PC-3 (cell line): ENCODE measurements at places on chromosomes 12 and 14. TPM values are rescaled to one million over a fixed set of nuclear protein-coding genes. Genes with fewer than 3 reads are reported as not detected.

DNA sequence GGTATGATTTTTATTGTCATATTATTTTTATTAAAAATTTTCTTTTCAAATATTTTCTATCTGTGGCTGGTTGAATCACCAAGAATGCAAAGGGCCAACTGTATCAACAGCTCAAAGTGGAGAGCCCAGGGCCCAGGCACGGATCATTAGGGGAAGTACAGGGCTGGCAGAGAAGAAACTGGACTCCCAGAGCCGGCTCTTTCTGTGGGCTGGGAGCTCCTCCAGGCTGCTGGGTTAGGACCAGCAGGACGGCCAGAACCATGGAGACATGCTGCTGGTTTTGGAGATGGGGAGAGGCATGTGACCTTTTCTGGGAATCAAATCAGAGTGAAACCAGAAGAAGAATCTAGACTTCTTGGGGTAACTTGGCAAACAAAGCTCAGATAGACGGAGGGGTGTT, 220.5 kb downstream of the CACNA1C start:
- no peak overlapping the region for H3K27ac ChIP-seq
- H3K36me3 ChIP-seq, result no peaks in the 10 kb centered on the region
- no peak for DNase-seq
- H3K4me1 ChIP-seq, result no peaks in the 10 kb centered on the region
- no peak overlapping the region for H3K4me3 ChIP-seq
- peaks cover 62% of the 10 kb centered on the region for H3K27me3 ChIP-seq

GRCh38 chr12:100463661-100464060, 10.0 kb upstream of the NR1H4 start:
- no peak for DNase-seq
- no peaks in the 10 kb centered on the region for H3K36me3 ChIP-seq
- H3K4me3 ChIP-seq, result no peak overlapping the region
- H3K27me3 ChIP-seq, result peaks cover 19% of the 10 kb centered on the region
- no peaks in the 10 kb centered on the region for H3K4me1 ChIP-seq
- no peak overlapping the region for H3K27ac ChIP-seq

GRCh38 chr14:102085948-102086708, 716 bp downstream of the HSP90AA1 start:
- peak; percentile 52 for DNase-seq
- peaks cover 35% of the 10 kb centered on the region for H3K4me1 ChIP-seq
- peak overlapping the region; percentile 86 for H3K4me3 ChIP-seq
- peaks cover 52% of the 10 kb centered on the region for H3K36me3 ChIP-seq
- H3K27ac ChIP-seq, result peak overlapping the region; percentile 71; the same call in 1 of the 2 replicates

DNA sequence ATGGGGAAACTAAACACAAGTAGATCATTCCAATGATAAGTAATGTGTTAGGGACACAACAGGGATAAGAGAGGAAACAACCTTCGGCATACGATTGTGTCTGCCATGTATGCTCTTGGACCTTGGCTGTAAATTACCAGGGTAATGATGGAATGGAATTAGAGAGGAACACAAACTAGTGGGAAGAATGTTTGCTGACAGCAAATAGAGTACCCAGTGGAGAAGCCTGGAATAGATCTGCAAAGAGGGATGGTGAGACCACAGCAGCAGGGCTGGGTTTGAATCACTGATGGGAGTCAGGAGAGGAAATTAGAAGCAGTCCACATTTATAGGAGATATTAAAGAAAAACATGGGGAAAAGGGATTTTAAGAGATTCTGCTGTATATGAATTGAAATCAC, 172.8 kb downstream of the LRIG3 start:
- DNase-seq, result no peak
- no peaks in the 10 kb centered on the region for H3K36me3 ChIP-seq
- H3K4me3 ChIP-seq, result no peak overlapping the region
- no peaks in the 10 kb centered on the region for H3K27me3 ChIP-seq
- H3K27ac ChIP-seq, result no peak overlapping the region

Gene WSCD2
- total RNA-seq, result not detected in 2 replicates

Gene TSHR
- not detected in 2 replicates for total RNA-seq

DNA sequence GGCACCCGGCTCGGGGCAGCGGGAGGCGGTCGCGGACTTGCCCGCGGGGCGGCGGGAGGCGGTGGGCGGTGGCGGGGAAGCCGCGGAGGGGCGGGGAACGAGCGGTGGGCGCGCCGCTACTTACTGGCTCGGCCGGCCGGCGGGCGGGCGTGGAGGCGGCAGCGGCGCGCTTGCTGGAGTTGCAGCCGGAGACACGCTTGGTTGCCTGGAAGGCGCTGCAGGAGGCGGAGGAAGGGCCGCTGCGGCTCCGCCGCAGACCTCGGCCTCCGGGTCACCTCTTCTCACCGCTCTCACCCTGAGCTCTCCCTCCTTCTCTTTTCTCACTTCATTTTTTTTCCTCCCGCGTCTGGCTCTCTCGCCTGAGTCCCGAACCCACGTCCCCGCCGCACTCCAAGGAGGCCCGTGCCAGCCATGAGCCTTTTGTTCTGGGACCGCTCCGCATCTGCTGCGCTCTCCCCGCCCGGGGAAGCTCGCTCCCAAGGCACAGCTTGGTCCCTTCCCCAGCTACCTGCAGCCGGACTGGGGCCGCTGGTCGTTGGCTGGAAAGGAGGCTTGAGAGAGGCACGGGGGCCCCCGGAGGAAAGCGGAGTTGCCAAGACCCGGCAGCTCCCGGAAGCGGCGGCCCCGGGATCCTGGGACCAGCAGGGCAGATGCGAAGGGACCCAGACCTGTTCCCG, 592 bp upstream of the KCNK10 start:
- DNase-seq, result no peak
- no peak overlapping the region for H3K27ac ChIP-seq

GRCh38 chr14:101037021-101037817, 133.7 kb upstream of the RTL1 start:
- H3K27me3 ChIP-seq, result no peaks in the 10 kb centered on the region
- H3K36me3 ChIP-seq, result no peaks in the 10 kb centered on the region
- no peak overlapping the region for H3K4me3 ChIP-seq
- no peak overlapping the region for H3K27ac ChIP-seq
- no peak for DNase-seq

Gene BCL11B
- 0.73 and 1.7 TPM in 2 replicates for total RNA-seq

Gene LPCAT3
- total RNA-seq, result 16.3 and 21.5 TPM in 2 replicates

Gene HOXC12
- 0.33 and 1.2 TPM in 2 replicates for total RNA-seq

DNA sequence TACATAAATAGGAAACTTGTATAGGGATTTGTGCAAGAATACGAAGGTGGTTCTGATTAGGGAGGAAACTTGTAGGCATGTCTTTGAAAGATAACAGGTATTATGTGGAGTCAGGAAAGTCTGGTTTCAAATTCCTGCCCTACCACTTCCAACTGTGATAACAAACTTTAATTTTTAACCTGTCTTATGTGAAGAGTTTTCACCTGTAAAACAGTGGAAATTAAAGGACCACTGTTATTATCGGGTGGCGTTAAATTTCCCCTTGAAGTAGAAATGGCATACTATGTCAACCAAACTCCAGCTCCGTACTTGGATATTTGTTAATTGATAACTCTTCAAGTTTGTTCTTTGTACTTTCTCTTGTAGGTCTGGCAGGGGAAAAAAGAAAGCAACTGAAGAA, 6.1 kb downstream of the OR6C1 start:
- no peak for DNase-seq
- H3K36me3 ChIP-seq, result no peaks in the 10 kb centered on the region
- H3K27ac ChIP-seq, result no peak overlapping the region
- no peak overlapping the region for H3K4me3 ChIP-seq

DNA sequence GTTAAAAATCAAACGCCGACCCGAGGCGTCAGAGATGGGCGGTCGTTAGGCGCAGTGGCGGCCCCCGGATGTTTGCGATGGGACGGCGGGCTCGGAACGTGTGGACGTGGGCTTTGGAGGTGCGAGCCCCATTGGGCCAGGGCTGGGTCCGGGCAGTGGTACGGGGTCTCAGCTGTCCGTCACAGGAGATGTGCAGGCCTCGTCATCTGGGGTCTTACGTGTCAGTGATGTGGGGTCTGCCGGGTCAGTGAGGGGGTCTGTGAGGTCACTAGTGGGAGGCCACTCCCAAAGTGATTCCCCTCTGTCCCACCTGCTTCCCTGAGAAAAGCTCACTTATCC, 21.6 kb upstream of the CHFR start:
- H3K36me3 ChIP-seq, result peaks cover 13% of the 10 kb centered on the region
- peak overlapping the region; percentile 76 for H3K4me3 ChIP-seq
- peaks cover 3% of the 10 kb centered on the region; the same call in 1 of the 2 replicates for H3K4me1 ChIP-seq
- H3K27me3 ChIP-seq, result no peaks in the 10 kb centered on the region

DNA sequence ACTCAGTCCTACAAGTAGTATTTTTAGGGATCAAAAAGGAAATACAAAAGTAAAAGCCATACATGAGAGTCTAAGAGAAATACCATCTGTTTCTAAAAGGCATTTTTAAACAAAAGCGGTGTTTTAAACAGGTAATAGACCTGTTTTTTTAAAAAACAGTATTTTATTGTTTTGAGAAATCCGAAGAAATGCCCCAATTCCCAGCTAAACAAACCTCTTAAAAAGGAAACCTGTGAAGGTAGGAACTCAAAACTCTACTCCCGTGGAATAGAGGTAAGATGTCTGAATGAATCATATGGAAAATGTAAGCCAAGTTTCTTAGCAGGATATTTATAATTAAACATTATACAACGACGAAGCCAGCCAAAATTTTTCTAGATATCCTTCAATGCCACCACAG, 2.0 kb downstream of the PPP1R13B start:
- peaks cover 23% of the 10 kb centered on the region; the same call in 1 of the 2 replicates for H3K4me1 ChIP-seq
- no peaks in the 10 kb centered on the region for H3K27me3 ChIP-seq
- peak; percentile 24 for DNase-seq
- peak overlapping the region; percentile 81 for H3K4me3 ChIP-seq

DNA sequence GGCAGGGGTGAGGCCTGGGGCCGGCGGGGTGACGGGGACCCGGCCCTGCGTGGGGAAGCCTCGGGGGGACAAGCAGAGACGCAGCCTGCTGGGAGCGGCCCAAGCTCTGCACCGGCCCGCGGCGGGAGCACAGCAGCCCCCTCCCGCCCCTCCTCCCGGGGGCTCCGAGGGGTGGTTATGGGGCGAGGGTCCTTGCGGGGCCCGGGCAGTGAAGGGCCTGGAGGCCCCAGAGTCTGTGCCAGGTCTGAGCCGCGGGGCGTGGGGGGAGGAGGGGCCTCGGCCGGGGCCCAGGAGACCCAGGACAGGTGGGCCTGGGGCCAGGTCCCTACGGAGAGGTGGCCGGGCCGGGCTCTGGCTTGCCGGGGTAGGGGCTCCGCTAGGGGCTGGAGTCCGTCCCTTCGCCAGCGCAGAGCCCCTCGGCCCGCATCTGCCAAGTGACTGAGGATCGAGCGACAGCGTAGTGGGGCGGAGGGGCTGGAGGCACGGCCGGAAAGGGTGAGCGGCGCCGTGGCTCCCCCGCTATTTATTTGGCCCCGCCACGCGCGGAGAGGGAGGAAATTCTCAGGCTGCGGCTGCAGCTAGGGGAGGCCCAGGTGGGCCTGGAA, 495 bp downstream of the TMEM121 start:
- no peaks in the 10 kb centered on the region for H3K27me3 ChIP-seq
- DNase-seq, result no peak
- H3K4me3 ChIP-seq, result peak overlapping the region; percentile 75

GRCh38 chr14:93927800-93928145, 629 bp downstream of the FAM181A start:
- H3K4me3 ChIP-seq, result no peak overlapping the region
- H3K27ac ChIP-seq, result no peak overlapping the region
- H3K4me1 ChIP-seq, result no peaks in the 10 kb centered on the region
- H3K27me3 ChIP-seq, result peaks cover 11% of the 10 kb centered on the region
- H3K36me3 ChIP-seq, result no peaks in the 10 kb centered on the region

- no peaks in the 10 kb centered on the region for H3K36me3 ChIP-seq
- H3K27me3 ChIP-seq, result peaks cover 39% of the 10 kb centered on the region
- no peak overlapping the region for H3K4me3 ChIP-seq
- no peaks in the 10 kb centered on the region for H3K4me1 ChIP-seq
- no peak for DNase-seq
Observed at GRCh38 chr12:44403185-44403584, 472.9 kb downstream of the NELL2 start.

DNA sequence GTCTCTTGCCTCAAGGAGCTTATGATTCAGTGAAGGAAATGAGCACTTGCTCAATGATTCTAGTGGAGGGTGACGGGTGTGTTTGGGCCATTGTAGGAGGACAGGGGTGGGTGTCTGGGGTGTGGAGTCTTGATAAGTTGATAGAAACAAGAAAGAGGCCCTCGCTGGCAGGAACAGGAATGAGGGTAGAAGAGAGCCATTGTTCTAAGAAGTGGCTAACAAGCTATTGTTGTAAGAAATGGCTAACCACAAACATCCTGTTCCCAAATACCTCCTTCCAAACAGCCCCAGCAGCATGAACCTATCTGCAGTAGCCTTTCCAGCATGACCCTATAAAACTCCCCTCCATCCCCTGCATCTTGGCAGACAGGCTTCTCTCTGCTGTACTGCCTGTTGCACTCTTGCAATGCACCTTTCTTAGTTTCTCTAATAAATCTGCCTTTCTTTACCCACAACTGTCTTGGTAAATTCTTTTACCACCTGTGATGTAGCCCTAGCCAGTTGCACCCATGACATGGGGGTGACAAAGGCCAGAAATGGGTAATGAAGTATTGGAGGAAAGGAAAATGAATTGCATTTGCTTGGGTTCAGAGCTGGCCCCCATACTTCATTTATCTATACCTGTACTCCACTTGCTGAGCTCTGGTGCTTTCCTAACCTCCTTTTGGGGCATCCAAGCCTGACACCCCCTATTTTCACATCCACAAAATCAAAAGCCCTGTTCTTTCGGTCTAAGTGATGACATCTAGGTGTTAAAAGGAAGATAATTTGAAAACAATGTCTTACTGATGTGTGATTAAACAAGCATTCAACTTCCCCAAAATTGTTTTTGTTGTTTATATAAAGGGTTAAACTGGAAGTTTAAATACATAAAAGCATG, 389.1 kb downstream of the GRIN2B start:
- DNase-seq, result no peak
- H3K27ac ChIP-seq, result no peak overlapping the region
- H3K4me3 ChIP-seq, result no peak overlapping the region
- H3K4me1 ChIP-seq, result no peaks in the 10 kb centered on the region
- no peaks in the 10 kb centered on the region for H3K36me3 ChIP-seq

Gene IL22
- not detected in 2 replicates for total RNA-seq

GRCh38 chr14:87468531-87468930, 524.5 kb downstream of the GALC start:
- H3K36me3 ChIP-seq, result no peaks in the 10 kb centered on the region
- H3K4me1 ChIP-seq, result no peaks in the 10 kb centered on the region
- no peak overlapping the region for H3K27ac ChIP-seq
- DNase-seq, result no peak

- no peaks in the 10 kb centered on the region for H3K4me1 ChIP-seq
- no peaks in the 10 kb centered on the region for H3K27me3 ChIP-seq
- H3K27ac ChIP-seq, result no peak overlapping the region
- no peak overlapping the region for H3K4me3 ChIP-seq
- no peaks in the 10 kb centered on the region for H3K36me3 ChIP-seq
Observed at GRCh38 chr14:80489513-80489912, 278.2 kb upstream of the DIO2 start.

Gene AKAP3
- total RNA-seq, result 1.1 and 1.9 TPM in 2 replicates

Gene COX8C
- not detected in 2 replicates for total RNA-seq
